ENCODE measurements at places on chromosomes 4 and X.

DNA sequence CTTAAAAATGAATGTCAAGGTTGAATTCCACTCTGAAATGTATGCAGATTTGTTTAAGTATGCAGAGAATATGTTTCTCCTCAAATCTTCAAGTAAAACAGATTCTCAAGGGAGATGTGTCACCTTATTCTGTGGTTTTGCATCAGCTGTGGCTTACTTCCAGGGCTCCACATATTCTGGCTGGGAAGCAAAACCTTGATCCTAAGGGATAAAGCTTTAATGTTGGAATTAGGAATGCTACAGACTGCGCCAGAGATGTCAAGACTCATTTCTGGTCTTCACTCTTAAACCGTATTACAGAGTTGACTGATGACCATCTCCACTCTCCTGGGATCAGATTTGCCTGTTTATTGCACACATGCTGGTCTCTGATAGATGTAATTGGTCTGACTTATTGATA, 143.9 kb upstream of the DIPK2B start:
- DNase-seq: no peak

DNA sequence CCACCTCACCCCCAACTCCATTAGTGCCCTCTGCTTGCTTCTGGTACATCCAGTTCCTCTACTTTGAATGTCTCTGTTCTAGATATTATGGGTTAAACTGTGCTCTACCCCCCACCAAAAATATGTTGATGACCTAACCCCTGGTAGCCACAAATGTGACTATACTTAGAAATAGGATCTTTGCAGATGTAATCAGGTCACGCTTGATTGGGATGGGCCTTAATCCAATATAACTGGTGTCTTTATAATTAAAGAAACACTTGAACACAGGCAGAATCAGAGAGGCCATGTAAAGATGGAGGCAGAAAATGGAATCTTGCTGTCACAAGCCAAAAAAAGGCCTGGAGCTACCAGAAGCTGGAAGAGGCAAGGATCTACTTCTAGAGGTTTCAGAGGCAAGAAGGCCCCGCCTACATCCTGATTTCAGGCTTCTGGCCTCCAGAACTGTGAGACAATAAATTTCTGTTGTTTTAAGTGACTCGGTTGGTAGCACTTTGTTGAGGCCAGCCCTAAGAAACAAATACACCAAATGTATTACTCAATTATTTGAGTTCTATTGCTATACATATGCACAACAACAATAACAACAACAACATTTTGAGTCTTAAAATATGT, 220.0 kb downstream of the PPP3CA start:
- no peak for DNase-seq

DNA sequence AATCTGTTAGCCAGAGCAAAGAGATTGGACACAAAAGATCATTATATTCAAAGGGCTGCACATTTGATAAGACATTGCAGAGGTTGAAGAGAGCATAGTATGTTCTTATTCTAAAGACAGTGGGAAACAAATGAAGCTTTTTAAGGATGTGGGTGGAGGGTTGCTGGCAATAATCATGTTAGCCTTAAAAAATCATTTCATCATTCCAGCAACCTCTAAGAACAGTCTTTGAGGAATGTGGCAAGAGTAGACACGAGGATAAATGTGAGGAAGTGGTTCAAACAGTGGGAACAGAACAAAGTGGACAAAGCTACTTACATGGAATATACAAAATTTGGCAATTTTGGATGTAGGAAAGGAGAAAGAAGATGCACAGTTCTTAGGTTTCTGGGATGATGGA, 167.3 kb upstream of the SPRY1 start:
- no peak for DNase-seq

GRCh38 chrX:22445880-22446279, 173.2 kb downstream of the CBLL2 start:
- no peak for DNase-seq

GRCh38 chrX:22047468-22047867, 15.3 kb downstream of the PHEX start:
- no peak for DNase-seq

Measured in activated CD8-positive, alpha-beta memory T cell treated with anti-CD3 and anti-CD28 coated beads for 4 hours (primary cell).